Mesenchymal stem cell (in vitro differentiated cells and primary cell): ENCODE measurements at places on chromosomes 13 and 19.

DNA sequence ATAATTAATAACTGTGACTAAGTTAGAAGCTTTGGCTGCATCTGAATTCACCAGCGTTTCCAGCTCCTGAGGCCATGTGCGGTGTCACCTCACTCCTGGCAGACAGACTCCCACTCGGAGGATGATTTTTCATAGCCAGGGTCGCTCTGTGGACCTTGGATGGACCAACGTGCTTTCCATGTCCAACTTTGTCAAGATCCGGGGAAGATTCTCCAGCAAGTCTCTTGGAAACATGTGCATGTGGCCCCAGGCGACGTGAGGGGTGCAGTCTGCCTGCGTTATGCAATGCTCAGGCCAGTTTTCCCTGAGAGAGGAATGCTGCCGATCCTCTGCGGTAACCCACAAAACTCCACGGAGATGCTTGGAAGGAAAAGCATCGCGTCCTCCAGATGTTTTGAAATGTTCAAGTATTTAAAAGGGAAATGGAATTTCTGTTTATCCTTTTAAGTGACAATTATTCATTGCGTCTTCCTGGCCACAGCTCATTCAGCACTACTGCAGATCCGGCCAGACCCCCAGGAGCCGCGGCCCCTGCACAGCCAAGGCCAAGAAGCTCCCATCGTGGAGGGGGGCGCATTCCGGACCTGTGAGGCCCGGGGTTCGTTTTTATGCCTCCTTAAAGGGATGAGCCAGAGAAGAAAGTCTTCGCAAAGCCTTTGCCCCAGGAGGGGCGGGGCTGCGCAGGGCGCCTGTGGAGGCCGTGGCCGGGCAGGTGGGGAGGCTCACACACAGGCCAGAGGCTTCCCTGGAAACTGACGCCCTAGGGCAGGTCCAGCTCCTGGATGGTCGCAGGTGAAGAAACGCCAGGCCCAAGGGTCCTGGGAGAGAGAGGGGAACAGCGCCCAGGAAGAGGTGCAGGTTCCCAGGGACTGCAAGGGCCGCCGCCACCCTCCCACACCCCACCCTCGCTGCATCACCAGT is 46.0 kb downstream of the C13orf46 start:
- peak overlapping the region; percentile 45 for H3K4me3 ChIP-seq
- H3K27me3 ChIP-seq = no peaks in the 10 kb centered on the region
- H3K36me3 ChIP-seq = no peaks in the 10 kb centered on the region
- DNase-seq = peak; percentile 97
- no peak overlapping the region for H3K27ac ChIP-seq

GRCh38 chr19:17001603-17002183 is 24.9 kb downstream of the CPAMD8 start:
- peaks cover 17% of the 10 kb centered on the region for H3K27me3 ChIP-seq
- no peak for DNase-seq
- no peaks in the 10 kb centered on the region for H3K36me3 ChIP-seq

GRCh38 chr19:38081547-38082255 is 142.3 kb downstream of the DPF1 start:
- H3K36me3 ChIP-seq = peaks cover 41% of the 10 kb centered on the region
- no peak overlapping the region for H3K4me3 ChIP-seq
- no peak overlapping the region for H3K27ac ChIP-seq
- peaks cover 11% of the 10 kb centered on the region for H3K4me1 ChIP-seq

DNA sequence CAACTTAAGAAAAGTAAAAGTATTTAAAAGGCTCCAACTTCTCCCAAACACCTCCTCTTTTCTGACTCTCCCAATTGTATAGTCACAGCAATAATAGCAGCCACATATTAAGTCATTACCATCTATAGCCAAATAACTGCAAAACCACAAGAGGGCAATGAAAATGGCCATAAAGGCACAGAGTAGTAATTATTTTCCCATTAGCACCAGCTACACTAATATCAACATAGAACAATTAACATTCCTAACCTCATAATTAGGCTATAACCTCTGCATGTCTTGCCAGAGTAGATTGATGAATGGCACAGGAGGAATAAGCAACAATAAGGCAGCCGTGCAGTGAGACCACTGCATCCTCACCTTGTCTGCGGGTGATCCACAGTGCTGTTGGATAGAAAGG is 226.4 kb upstream of the SERP2 start:
- H3K4me3 ChIP-seq = no peak overlapping the region
- peaks cover 3% of the 10 kb centered on the region for H3K4me1 ChIP-seq
- no peaks in the 10 kb centered on the region for H3K27me3 ChIP-seq
- no peak overlapping the region for H3K27ac ChIP-seq

- peaks cover 7% of the 10 kb centered on the region for H3K4me1 ChIP-seq
- H3K4me3 ChIP-seq = no peak overlapping the region
- H3K36me3 ChIP-seq = no peaks in the 10 kb centered on the region
- no peak overlapping the region for H3K27ac ChIP-seq
Observed at GRCh38 chr19:28420811-28421550, 792.0 kb downstream of the UQCRFS1 start.
